ENCODE measurements at places on chromosomes 12 and 14. TPM values are rescaled to one million over a fixed set of nuclear protein-coding genes. Genes with fewer than 3 reads are reported as not detected.

Gene SYNDIG1L
- not detected for total RNA-seq

Gene KRT5
- total RNA-seq = 1,219 TPM

Gene GPX2
- total RNA-seq = 1.1 TPM

Gene LRRC10
- not detected for total RNA-seq

Gene ABCB9
- 4.1 TPM for total RNA-seq
